PC-9 (cell line): ENCODE measurements at places on chromosomes 13 and 19. TPM values are rescaled to one million over a fixed set of nuclear protein-coding genes. Genes with fewer than 3 reads are reported as not detected.

- peak; percentile 32 for DNase-seq
These were observed 28.2 kb downstream of the VSTM1 start for GRCh38 chr19:54035215-54036178.

- no peak for DNase-seq
These were observed 11.3 kb downstream of the SPPL2B start for GRCh38 chr19:2339644-2340310.

DNA sequence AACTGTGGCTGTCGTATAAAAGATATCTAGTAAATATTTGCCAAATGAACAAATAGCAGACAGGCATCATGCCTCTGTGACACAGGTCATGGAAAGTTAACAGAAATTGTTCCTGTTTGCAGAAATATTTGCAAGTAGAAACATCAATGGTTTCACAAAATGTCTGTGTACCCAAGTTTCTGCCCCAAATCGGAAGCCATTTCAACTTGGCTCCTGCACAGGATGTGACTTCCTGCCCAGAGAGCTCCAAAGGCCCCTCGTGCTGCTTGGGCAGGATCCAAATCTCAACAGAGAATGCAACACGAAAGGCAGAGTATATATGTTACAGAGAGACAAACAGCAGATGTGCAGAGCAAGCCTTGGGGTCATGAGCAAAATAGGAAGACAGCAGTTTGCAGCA is 95.5 kb upstream of the SERP2 start:
- DNase-seq: no peak

DNA sequence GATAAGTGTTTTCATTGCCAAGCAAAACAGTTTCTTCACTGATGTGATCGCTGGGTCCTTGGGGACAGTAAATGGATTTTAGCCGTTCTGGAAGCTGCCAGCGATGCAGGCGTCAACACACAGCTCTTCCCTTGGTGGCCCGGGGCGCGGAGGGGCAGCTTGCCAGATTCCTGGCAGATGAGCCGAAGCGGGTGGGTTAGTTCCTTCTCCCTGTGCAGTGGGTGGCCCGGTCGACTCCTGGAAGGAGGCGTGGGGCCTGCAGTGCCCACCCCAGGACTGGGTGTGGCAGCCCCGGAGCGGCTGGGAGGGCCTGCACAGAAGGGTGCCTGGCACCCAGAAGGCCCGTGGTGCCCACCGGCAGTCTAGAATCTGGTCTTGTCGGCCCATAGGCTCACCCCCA is 69.0 kb downstream of the KDM4B start:
- no peak for DNase-seq

Gene ZNF560
- total RNA-seq: 2.4 and 2.7 TPM in 2 replicates

DNA sequence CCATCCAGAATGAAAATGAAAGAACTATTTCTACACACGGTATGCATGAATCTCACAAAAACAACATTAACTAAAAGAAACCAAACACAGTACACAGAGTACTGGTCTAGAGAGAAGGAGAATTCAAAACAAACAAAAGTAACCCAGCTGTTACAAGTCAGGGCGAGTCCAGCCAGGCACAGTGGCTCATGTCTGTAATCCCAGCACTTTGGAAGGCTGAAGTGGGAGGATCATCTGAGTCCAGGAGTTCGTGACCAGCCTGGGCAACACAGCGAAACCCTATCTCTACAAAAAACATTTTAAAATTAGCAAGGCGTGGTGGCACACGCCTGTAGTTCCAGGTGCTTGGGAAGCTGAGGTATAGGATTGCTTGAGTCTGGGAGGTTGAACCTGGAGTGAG is 1.7 kb upstream of the PSMC4 start:
- no peak for DNase-seq

- no peak for DNase-seq
These were observed 20.6 kb downstream of the PBX4 start for GRCh38 chr19:19597809-19598306.

Gene DCUN1D2
- 33.0 and 34.7 TPM in 2 replicates for total RNA-seq

- no peak for DNase-seq
These were observed 187.9 kb downstream of the KATNAL1 start for GRCh38 chr13:30119476-30119875.

DNA sequence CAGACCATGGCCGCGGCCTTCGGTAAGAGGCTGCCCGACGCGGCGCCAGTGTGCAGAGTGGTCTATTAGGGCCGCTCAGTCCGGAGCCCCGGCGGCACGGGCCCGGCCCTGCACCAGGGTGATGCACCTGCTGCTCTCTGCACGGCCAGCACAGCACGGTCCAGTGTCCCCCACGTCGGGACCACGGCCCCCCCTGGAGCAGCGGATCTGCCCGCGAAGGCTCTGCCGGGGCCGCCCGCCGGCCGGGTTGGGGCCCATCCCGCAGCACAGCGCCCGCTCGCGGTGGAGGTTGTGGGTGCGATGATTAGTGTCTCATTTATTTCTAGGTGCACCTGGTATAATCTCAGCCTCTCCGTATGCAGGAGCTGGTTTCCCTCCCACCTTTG is 7.9 kb downstream of the PTBP1 start:
- DNase-seq: no peak

DNA sequence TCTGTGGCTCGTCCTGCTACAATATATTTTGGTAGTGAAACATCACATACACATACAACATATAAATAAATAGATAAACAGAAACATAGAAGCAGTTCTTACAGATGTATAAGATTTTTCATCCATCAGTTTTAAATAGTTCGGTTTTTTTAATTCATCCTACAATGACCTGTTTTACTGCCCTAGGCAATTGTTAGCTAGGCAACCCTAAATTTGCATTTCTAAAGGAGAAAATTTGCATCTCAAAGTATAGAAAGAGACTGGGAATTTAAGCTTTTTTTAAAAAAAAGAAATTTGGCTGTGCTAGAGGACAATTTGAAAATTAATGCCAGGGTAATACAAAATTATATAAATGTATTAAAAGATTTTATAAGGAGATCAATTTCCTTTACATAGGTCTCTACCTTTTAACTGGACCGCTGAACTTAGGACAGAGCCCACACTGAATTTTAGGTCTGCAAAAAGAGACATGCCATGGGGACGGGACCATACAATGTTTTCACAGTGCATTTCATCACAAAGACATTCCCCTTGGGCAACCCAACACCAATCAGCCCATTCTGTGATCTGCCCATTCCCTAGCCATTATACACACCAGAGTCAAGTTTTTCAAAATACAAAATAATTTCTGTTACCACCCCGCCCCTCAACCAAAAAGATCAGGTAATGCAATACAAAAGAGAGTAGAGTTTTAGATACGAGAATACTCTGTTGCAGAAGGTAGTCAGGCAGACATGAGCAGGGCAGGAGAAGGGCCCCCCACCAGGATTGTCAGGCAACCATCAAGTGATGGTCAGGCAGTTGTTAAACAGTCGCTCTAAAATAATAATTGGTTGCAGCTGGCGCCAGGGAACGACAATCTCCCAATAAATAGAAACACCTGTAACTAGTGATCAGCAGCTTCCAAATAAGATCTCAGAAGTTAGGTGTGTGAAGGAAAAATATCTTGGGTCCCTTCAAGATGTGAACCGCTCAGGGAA is 299.7 kb upstream of the SGCG start:
- DNase-seq: no peak

Gene ZNF180
- total RNA-seq: 6.3 and 11.3 TPM in 2 replicates

DNA sequence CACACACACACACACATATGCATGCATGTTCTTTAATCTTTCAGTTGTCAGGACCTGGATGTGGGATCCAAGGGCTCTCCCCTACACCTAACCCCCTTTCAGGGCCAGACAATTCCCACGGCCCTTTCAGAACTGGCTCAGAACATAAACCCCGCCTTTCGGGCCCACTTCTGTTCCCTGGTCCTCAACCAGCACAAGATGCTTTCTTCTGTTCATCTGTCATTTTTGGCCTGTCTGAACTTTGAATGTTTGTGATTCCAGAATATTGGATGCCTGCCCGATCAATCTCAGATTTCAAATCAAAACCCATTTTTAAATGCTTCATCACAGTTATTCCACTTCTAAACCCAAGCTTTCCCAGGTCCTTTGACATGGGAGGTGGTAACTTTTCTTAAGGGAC is 167.3 kb downstream of the USP12 start:
- no peak for DNase-seq

Gene ZNF844
- total RNA-seq: 4.9 and 6.6 TPM in 2 replicates

DNA sequence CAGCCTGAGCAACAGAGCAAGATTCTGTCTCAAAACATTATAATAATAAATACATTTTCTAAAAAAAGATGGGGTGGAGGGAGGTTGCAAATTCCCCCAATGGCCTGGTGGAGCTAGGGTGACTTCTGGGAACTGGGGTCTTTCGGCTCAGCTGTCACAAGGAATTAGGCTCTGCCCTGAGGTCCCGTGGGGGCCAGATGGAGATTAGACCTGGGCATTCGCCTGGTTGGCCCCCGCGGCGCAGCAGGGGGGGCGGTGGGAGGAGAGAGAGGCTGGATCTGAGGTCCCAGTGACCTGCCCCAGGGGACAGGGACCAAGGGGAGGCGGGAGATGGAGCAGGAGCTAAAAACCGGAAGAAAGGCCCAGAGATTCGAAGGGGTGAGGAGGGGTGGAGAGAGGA is 14.8 kb downstream of the FUT6 start:
- no peak for DNase-seq

Gene ZNF681
- total RNA-seq: 1.9 and 2.4 TPM in 2 replicates

- DNase-seq: no peak
These were observed 71.9 kb downstream of the WASF3 start for GRCh38 chr13:26629260-26629825.

Gene CRX
- not detected in 2 replicates for total RNA-seq

DNA sequence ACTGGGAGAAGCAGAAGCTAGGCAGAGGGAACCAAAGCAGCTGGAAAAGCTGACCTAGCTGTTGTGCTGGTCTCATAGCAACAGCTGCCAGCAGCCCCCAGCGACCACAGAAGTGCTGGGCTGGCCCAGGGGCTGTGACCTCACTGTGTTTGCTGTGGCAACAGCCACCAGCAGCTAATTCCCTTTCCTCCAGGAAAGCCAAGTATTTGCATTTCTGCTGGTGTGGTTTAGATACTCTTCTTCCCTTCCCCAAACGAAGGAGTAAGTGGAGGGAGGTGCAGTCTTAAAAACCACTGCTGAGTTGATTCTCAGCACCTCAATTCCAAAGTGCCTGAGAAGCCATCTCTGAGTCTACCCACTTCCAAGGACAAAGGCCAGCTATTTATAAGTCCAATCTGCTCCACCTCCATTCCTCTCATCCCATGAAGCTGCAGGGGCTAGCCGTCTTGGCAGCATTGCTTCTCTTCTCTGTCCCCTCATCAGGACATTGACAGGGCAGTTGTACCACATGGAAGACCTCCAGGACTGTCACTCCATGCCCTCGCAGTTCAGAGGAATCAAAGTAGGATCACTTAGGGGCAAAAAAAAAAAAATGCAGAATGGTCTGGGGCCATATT is 11.5 kb upstream of the CCDC97 start:
- no peak for DNase-seq

DNA sequence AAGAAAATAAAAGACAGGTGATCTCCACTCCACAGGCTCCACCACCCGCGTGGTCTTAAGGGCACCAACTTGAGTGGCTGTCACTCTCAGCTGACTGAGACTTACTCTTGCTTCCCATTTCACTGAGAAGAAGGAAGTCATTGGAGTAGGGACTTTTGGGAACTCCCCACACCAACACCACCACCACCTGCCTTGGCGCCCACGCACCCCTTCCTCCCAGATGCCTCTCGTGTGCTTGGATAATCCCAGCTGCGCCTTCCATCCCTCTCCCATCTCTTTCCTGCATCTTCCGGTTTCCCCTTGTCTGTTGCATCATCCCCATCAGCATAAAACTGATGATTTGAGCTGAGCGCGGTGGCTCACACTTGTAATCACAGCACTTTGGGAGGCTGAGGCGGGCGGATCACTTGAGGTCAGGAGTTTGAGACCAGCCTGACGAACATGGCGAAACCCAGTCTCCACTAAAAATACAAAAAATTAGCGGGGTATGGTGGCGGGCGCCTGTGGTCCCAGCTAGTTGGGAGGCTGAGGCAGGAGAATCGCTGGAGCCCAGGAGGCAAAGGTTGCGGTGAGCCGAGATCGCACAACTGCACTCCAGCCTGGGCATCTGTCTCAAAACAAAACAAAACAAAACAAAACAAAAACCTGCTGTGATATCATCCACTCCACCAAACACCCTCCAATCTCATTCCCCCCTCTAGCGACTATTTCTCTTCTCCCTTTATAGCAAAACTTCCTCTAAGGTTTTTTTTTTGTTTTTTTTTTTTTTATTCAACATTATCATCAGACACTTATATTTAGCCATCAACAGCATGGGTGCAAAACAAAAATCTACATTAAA is 25.5 kb downstream of the AP2S1 start:
- DNase-seq: no peak

DNA sequence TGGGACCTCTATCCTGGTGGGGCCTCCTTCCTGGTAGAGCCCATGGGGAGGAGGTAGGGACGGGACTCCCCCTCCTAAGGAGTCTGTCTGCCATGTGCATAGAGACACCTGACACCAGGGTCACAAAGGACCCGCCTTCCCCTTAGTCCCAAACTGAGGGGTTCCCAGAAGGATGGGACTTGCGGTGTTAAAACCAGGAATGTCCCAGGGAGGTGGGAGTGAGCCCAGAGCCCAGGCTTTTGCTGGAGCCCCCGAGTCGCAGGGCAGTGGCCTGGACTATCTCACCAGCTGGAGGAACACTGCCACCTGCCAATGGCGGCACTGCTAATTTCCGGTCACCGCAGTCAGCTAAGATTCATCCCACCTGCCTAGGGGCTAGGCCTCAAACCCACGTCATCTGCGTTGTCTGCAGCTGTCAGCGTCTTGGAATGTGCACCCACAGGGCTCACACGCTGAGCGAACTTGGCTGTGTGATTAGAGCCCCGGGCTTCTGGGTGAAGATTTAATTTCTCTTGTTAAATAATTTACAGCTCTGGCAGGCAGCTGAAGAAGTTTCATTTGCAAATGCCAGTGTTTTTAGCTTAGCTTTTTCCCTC is 31.9 kb upstream of the ATP11A start:
- DNase-seq: peak; percentile 62

DNA sequence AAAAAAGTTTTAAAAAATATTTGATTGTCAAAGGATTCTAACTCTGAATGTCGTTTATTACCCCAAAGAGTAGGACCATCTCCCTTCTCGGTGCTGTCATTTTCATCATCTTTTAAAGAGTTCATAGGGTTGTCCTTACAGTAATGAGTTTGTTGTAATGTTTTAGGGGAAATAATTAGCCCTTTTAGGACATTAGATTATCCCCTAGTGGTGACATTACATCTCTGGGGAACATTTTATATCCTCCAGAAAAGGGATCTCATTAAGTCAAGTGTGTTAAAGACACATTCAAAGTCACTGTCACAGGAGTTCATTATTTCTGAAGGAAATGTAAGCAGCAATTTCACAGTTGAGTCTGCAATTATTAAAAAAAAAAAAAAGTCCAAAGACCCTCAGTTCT is 99.3 kb upstream of the GJB6 start:
- DNase-seq: no peak
